ENCODE measurements at places on chromosomes 7 and 10.
A peak's percentile ranks its signal among the peaks of the same experiment; 100 is the strongest.

- no peak for DNase-seq
Measured at GRCh38 chr10:75910032-75910431, 478.6 kb downstream of the LRMDA start.

- DNase-seq, result no peak
Measured at GRCh38 chr10:11444531-11445228, 166.8 kb downstream of the USP6NL start.

DNA sequence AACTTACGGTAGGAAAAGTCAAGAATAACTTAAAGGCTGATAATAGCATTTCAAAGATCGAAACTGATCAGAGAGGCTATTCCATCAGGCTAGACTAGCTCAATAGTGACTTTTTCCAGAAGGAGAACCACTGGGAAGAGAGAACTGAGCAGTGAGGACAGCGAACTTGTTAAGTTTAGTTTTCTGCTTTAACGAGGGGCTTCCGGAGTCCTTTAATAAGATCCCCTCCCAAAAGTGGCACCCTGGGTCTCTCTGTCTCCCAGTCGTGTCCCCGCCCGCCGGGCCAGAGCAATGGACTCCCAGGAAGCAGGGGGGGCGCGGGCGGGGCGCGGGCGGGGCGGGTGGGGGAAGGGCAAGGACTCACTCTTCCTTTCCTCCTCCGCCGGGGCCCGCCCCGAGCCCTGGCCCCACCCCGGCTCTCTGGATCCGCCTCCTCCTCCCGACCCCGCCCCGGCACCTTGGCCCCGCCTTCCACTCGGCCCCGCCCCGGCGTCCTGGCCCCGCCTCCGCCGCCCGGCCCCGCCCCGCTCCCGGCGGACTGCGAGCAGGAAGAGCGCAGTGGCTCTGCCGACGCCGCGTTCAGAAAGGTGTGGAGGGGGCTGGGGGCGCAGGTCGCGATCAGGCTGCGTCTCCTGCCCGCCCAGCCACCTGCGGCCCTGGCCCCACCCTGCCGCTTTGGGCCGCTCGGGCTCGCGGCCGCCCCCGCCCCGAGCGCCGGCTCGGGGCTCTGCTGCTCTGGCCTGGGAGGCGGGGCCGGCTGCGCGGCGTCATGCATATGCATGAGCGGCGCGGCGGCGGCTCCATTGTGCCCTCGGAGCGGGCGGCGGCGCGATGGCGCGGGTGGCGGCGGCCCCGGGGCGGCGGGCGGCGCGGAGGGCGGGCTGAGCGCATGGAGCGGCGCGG is at the start of gene ZMIZ2:
TSS of gene ZMIZ2 (plus strand) at position 803 of the 903 bp plus-strand sequence. CDS start 7,403 bp downstream, outside the sequence.
- peak; percentile 92 for DNase-seq

GRCh38 chr7:47186316-47186715 is 395.6 kb downstream of the TNS3 start:
- peak; percentile 53 for DNase-seq

DNA sequence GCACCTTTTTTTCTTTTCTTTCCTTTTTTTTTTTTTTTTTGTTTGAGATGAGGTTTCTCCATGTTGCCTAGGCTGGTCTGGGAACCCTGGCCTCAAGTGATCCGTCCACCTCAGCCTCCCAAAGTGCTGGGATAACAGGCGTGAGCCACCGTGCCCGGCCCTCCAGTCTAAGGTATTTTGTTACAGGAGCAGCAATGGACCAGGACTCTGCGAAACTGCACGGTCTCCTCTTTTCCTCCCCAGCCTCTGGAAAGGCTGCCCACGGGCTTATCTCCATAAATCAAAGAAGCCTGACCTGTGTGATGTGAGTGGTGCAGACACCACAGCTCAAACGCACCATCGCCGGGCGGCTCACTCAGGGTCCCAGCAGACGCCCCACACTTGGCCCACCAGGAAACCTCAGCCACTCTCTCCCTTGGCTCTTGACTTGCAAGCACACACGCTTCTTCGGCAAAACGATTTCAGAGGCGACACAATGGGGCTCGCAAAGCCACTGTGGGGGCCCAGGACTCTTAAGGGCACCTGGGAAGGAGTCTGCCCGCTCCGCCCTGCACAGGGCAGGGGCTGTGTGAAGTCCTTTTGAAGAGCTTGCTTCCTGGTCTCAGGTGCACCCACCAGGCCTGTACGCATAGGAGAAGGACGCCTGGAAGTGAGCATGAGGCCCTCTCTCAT is 20.6 kb downstream of the WDR86 start:
- DNase-seq, result no peak

DNA sequence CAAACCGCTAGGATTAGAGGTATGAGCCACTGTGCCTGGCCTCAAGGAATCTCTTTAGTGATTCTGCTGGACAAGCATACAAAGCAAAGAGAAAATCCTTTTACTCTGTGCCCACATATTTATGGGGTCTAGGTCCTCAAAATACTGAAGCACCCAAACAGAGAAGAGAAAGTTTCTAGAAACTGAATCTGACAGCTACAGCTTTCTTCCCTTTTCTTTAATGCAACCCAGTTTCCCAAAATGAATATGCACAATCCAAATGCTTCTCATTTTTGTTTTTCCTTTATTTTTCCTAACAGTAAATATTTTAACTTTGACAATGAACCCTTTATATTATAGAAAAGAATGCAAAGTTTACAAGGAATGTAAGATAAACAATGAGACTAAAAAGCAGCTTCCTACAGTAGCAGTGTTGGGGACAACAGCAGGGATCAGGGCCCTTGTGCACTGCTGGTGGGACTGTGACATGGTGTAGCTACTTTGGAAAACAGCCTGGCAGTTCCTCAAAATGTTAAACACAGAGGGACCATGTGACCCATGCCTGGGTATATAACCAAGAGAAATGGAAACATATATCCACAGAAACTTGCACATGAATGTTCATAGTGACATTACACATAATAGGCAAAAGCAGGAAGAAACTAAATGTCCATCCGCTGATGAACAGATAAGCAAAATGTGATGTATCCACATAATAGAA is 325.2 kb downstream of the PRPF18 start:
- DNase-seq, result no peak

GRCh38 chr10:97757471-97757870 is 14.3 kb downstream of the SFRP5 start:
- no peak for DNase-seq

- DNase-seq, result no peak
Measured at GRCh38 chr7:94266238-94266644, 128.5 kb upstream of the COL1A2 start.

DNA sequence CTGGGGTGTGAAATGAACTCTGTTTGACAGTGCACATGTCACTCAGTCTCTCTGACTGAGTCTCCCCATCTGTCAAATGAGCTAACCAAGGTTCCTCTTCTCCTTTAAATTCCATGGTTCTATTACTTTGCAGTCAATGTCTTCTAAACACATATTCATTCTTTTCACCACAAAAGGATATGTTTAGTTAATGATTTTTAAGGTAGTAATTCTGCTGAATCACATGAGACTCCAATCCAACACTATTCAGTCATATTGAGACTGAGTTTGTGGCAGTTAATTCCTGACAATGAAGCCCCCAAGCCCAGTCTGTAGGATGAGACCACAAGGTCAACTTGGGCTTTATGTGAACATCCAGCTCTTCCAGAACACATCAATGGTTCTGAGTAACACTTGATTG is 85.3 kb downstream of the CALN1 start:
- DNase-seq, result no peak

DNA sequence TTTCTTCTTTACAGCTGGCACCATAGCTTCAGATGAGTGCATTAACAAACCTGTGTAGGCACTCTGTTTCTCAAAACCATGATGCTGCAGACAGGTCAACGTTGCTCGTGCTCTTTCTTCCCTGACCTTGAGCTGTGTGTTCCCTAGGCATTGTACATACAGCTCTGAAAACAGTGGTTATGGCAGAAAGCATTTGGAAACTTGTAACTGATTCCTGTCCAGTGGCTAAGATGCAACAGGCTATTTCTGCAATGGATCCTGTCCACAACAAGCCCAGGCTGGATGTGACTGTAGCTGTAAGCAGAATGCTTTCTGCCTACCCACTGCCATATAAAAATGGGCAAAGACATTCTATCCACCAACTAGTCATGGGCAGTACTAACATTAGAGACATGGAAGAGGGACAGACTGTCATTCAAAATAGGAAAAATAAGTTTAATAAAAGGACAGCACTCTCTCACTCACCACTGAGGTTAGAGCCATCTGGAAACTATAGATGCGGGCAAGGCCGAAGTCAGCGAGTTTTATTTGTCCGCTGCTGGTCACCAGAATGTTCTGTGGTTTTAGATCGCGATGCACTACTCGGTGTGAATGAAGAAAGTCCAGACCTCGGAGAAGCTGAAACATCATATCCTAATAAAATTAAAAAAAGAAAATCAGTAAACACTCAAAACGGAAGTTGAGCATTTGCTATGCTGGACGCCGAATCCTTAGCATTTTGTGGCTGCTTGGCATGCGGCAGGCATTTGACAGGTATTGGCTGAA is 111.0 kb downstream of the CDK6 start:
- no peak for DNase-seq

DNA sequence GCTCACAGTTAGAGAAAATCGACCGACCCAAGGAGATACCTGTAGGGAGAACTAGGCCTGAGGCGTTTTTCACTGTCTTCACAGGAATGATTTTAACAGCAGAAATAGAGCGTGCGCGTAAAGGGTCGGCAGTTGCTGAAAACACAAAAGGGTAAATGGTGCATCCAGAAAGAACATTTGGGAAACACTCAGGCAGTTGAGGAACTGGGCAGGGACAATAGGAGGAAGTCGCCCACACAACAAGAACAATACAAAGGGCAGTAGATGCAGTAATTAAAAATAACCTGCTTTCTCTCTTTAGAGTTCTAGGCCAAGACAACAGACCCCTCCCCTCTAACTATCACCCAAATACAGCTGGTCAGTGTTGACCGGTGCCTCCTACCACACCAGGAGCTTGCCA is 126.6 kb downstream of the SORBS1 start:
- no peak for DNase-seq

GRCh38 chr10:64503429-64503828 is 982.2 kb downstream of the REEP3 start:
- DNase-seq, result peak; percentile 67

- DNase-seq, result no peak
Measured at GRCh38 chr7:151914051-151914450, 37.1 kb upstream of the PRKAG2 start.

- no peak for DNase-seq
Measured at GRCh38 chr7:158321936-158322615, 265.5 kb downstream of the PTPRN2 start.

- no peak for DNase-seq
Measured at GRCh38 chr7:83347945-83348444, 185.3 kb upstream of the PCLO start.

DNA sequence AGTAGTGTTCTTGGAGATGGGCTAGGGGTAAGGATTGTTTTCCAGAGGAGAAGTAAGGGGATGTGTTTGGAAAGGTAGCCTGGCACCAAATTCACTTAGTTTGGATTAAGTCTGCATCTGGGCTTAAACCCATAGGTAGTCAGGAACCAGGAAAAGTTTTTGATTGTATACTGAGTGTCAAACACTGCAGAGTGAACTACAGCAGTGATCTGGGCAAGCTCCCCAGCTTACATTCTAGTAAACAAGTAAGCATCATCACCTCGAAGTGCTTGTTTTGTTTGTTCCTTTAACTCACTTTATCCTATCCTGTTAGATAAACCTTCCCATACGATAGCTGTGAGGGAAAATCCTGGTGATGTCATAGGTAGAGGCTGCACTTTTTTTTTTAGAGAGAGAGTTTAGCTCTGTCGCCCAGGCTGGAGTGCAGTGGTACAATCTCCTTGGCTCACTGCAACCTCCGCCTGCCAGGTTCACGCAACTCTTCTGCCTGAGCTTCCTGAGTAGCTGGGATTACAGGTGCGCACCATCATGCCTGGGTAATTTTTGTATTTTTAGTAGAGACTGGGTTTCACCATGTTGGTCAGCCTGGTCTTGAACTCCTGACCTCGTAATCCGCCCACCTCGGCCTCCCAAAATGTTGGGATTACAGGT is 2.4 kb downstream of the RPS24 start:
- no peak for DNase-seq

DNA sequence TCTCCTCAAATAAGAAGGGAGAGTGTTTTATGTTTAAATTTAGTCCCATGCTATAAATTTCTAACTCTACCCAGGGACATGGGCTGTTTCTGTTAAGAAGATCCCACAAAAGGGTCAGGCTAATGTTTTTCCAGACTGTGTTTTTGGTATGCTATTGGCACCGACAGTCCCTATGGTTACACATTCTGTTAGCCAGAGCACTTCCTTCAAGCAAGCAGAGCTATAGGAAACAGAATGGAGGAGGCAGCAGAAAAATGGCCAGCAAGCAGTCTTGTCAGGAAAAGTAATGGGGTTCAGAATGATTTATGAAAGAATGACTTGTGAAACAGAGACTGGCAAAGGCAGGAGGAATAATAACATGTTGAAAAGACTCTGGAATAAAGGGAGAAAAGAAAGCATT is 44.8 kb upstream of the PHYHIPL start:
- DNase-seq, result peak; percentile 55

DNA sequence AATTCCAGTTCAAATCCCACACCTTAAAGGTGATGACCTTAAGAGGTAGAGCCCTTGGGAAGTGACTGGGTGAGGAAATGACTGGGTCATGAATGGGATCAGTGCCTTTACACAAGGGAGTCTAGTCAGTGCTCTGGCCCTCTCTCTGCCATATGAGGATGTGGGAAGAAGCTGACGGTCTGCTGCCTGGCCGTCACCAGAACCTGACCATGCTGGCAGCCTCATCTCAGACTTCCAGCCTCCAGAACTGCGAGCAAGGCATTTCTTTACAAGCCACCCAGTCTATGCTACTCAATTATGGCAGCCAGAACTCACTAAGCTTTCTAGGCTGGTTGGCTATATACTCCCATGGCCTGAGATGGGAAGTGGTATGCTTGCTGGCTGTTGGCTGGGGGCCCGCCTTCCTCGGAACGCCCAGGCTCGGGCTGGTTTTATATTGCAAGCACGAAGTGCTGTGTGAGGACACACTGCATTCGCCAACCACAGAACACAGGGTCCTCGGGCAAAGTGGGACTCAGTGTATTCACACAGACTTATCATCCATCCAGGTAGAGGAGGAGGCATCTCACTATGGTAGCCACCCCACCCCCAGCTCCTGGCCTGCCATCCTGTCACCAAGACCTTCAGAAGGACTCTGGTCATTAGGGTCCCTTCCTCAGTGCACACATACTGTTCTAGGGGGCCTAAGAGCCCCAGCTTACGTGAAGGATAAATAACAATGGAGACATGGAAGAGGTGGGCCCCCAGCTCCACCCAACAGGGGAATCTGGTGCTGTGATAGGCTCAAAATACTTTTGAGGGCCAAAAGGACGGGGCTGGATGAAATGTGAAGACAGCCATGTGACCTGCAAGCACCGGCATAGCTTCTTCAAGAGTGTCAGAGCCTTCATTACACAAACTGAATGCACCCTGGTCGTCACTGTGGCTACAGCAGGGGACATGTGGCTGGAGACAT is 49.0 kb downstream of the ZRANB1 start:
- no peak for DNase-seq

Measured in globus pallidus (tissue), 1 donor.